ENCODE measurements at places on chromosomes 2 and 18. TPM values are rescaled to one million over a fixed set of nuclear protein-coding genes. Genes with fewer than 3 reads are reported as not detected.

Gene MAPK4
- polyA plus RNA-seq = 10.5 TPM

Gene ALLC
- polyA plus RNA-seq = not detected

DNA sequence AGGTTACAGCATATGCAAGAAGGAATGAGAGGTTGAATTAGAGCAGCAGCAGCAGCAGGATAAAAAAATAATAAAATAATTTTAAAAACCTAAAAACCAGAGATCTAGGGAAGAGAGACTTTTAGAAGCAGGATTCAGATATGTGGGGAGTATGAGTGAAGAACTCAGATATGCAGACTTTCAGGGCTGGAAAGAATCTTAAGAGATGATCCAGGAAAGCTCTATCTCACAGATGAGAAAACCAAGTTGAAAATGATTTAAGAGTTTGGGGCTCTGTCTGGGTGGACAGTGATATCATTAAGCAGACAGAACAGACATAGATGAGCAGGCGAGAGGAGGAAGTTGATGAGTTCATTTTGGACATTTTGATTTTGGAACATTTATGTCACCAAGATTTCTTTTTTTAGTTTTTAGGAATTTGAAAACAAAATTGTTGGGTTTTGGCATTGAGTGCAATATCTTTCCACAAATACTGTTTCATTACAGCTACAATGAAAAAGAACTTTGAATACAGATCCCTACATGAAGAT lies 31.8 kb downstream of the BCL2 start:
- no peak for DNase-seq

GRCh38 chr2:179441551-179441950 lies 176.9 kb upstream of the SESTD1 start:
- DNase-seq = no peak

DNA sequence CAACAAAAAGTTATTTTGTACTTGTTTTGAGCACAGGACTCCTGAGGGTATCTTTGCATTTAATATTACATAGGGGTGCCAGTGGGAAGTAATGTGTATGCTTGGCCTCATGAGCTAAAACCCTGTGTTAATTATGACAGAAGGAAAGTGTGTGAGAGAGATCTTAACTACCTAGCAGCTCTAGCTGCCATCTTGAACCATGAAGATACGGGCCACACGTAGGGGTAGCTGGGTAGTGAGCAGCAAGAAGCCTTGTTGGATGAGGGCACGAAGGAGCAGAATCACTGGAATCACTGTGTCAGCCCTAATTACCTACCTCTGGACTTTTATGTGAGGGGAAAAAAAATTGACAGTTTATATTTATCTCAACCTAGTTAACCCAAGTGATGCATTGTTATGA lies 15.4 kb upstream of the CASP10 start:
- no peak for DNase-seq

Gene LGALSL
- 38.6 TPM for polyA plus RNA-seq

Gene BMP10
- polyA plus RNA-seq = not detected

DNA sequence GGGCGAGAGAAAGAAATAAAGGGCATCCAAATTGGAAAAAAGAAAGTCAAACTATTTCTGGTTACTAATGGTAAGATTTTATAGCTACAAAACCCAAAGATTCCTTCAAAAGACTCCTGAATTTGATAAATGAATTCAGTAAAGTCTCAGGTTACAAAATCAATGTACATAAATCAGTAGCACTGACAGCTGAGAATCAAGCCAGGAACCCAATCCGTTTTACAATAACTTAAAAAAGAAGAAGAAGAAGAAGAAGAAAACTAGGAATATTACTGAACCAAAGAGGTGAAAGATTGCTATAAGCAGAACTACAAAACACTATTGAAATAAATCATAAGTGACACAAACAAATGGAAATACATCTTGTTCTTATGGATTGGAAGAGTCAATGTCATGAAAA lies 291.5 kb upstream of the GULP1 start:
- DNase-seq = no peak

- peak; percentile 39 for DNase-seq
These were observed 584 bp upstream of the DNER start for GRCh38 chr2:229714736-229715541.

GRCh38 chr2:234476766-234477165 lies 20.1 kb downstream of the ARL4C start:
- no peak for DNase-seq

DNA sequence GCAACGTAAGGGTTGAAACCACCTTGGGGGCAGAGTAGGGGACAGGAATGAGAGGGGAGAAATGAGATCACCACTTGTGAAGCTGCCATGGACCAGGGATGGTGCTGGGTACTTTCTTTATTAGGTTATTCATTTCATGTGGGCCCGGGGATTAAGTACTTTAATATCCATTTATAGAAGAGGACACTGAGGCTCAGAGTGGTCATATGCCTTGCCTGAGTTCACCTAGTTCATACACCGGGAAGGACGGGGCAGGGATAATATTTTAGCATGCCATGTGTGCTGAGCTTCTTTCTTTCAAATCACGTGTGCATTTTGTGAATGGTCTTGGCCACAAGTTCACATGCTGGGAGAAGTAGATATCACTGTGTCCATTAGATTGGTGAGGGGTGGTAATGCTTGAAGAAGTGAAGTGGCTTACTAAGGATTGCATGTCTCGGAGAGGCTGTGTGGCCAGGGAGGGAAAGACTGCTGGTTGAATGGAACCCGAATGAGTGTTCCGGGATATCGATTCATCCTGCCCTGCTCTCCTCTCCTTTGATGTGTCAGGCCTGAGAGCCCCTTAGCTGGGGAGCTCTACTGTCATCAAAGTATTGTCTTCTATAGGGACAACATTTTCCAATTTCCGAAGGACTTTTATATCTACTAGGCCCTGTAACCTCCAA lies 187.1 kb downstream of the MYCN start:
- no peak for DNase-seq

GRCh38 chr18:76827205-76828200 lies 5.1 kb downstream of the ZNF236 start:
- DNase-seq = no peak

DNA sequence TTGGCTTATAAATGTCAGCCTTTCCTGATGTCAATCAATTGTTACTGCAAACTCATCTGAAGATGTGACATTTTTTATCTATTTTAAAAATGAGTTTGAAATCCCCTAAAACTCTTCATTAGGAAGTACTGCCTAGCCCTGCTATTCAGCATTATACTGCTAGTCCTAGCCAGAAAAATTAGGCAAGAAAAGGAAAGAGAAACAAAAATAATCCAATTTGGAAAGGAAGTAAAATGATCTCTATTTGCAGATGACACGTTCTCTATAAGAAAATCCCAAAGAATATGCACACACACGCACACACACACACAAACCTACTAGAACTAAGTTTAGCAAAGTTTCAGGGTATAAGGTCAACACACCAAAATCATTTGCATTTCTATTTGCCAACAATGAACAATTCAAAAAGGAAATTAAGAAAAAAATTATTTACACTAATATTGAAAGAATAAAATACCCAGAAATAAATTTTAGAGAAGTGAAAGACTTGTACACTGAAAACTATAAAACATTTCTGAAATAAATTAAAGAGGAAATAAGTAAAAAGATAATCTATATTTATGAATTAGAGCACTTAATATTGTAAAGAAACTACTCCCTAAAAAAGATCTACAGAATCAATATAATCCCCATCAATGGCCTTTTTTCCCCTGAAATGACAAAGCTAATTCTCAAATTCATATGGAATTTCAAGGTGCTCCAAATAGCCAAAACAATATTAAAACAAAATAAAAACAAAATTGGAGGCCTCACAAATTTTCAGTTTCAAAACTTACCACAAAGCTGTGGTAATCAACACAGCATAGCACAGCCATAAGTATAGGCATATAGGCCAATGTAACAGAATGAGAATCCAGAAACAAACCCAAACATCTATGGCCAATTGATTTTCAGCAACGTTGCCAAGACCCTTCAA lies 433.7 kb upstream of the TRIB2 start:
- DNase-seq = no peak

DNA sequence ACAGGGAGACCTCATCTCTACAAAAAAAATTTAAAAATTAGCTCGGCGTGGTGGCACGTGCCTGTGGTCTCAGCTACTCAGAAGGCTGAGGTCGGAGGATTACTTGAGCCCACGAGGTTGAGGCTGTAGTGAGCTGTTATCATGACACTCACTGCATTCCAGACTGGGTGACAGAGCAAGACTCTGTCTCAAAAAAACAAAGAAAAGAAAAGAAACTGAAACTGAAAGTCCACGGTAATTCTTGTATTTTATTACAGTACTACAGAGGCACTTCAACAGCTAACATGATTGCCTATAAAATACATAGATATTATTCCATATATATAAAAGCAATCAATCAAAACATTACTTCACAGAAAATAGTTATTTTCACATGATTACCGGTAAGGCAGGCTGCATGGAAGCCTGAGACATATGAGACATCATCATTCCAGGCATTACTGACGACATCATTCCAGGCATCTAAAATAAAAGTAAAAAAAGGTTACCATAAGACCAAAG lies 23.1 kb downstream of the PRPF40A start:
- no peak for DNase-seq

- no peak for DNase-seq
These were observed 207.8 kb upstream of the LRATD1 start for GRCh38 chr2:14424478-14425390.

DNA sequence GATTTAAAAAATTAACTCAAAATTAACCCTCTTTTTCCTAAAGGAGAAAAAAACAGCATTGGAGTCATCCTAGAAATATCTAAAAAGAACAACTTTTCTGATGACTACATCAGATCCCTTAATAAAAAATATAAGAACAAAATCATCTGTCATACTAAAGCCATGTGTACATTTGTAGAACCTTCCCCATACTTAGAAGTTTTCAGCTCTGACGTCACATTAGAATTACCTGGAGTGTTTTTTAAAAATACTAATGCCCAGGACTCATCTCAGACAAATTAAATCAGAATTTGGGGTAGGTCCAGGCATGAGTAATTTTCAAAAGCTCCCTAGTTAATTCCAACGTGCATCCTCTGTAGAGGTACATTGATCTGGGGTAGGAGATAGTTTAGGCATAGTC lies 598.0 kb downstream of the DSC3 start:
- no peak for DNase-seq

DNA sequence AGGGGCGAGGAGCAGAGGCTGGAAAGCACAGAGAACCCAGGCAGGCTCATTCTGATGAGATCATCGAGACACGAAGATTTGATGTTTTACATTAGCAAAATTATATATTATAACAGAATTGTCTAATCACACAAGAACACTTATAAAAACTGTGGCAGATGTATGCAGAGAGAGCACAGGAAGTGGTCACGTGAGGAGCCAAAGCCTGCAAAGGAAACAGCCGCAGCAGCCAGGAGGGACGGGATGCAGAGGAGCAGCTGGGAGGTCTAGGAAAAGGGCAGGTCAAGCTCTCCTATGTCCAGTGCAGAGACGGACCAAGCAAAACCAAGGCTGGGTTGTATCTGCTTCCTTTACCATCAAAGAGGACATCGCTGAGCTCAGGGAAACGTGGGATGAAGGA lies 355.1 kb upstream of the MYT1L start:
- DNase-seq = no peak

DNA sequence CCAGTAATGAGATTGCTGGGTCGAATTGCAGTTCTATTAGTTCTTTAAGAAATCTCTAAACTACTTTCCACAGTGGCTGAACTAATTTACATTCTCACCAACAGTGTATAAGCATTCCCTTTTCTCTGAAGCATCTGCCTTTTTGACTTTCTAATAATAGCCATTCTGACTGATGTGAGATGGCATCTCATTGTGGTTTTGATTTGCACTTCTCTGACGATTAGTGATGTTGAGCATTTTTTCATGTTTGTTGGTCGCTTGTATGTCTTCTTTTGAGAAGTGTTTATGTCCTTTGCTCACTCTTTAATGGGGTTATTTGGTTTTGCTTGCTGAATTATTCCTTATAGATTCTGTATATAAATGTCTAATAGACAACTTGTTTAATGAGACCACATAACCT lies 69.6 kb upstream of the UGP2 start:
- DNase-seq = no peak

DNA sequence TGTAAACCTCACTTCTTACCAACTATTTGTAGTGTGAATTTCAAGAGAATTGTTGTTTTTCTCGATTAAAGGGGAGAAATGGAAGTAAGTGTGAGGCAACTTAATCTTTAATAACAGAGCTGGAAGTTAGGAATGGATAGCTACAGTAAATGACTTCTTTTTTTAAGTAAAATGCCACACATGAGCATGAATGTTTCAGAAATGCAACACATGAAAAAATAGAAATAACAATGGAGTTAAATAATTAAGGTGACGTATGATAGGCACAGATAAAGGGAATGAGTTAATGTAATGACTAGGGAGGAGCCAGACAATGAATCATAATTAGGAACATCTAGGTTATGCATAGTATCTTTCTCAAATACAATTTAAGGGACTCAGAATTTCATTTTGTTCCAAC lies 3.4 kb downstream of the REL start:
- DNase-seq = no peak

Gene RAB6C
- 0.64 TPM for polyA plus RNA-seq

DNA sequence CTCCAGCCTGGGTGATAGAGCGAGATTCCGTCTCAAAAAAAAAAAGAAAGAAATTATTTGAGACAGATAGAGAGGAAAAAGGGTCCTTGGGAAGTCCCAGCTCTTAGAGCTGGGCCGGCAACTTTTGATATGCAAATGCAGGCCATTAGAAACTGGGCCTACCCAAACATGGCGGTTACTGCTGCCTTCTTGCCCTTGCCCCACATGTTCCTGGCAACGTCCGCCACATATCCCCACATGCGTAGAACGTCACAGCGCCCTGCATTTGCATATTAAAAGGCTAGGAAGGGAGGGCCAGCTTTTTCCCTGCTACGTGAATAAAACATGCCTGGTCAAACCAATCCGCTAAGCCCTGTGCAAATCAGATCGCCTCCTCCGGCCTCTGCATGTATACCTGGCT lies 40.7 kb upstream of the LBH start:
- DNase-seq = no peak

- no peak for DNase-seq
These were observed 162.3 kb upstream of the ZSWIM2 start for GRCh38 chr2:187011206-187011832.

- no peak for DNase-seq
These were observed 150.3 kb upstream of the NDUFV2 start for GRCh38 chr18:8952174-8952573.

Gene REG3G
- not detected for polyA plus RNA-seq

- no peak for DNase-seq
These were observed 449.8 kb downstream of the NRXN1 start for GRCh38 chr2:50582164-50582563.

Gene TBR1
- not detected for polyA plus RNA-seq

Gene FAM228B
- 20.2 TPM for polyA plus RNA-seq

DNA sequence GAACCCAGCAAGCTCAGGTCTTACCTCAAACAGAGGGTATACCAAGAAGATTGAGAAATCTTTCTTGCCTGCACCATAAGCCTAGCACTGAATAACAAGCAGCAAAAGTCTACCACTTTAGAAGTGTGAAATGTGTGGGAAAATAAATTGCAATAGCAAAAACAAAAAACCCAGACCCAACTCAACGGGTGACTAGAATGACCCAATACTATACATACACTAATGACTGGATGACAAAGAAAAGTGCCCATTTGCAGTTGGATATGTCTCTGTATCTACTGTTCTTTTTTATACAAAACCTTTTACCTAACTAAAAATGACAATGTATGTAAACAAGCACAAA lies 950.6 kb downstream of the TRIB2 start:
- no peak for DNase-seq
